ENCODE measurements at places on chromosomes 5 and 9.

GRCh38 chr5:168047043-168047668, 244.3 kb upstream of the WWC1 start:
- DNase-seq, result no peak

GRCh38 chr5:146884066-146884626, 5.6 kb upstream of the PPP2R2B start:
- DNase-seq, result no peak

- DNase-seq, result no peak
Observed at GRCh38 chr5:52985306-52985705, 3.8 kb upstream of the ITGA2 start.

GRCh38 chr5:31366941-31367340, 165.0 kb downstream of the DROSHA start:
- DNase-seq, result no peak

DNA sequence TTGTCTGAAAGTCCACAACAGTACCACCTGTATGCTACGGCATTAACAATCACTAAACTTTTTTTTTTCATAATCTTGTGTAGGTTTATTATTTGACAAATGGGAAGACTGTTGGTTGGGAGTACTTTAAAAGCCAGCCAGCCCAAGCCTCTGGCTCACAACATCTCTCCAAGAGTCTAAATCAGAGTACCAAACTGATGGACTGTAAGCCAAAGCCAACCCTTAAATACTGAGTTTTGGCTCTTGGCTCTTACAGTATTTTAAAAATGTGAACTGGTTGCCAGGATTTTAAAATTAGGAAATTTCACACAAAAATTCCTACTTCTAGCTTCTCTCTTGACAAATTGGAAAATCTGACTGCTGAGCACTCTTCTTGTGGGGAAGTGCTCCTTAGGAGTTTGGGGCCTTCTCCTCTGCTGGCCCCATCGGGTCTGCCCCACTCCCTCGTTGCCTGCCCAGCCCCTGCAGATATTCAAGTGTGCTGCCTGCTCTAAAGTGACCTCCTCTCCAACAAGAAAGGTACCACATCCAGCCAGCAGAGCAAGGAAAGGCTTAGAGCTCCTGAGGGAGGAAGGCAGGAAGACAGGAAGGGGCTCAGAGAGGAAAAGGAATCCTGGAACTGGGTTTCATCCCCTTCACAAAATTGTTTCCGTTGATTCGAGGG, 21.8 kb upstream of the TMOD1 start:
- DNase-seq, result no peak

- no peak for DNase-seq
Observed at GRCh38 chr5:113183694-113184093, 207.1 kb downstream of the DCP2 start.

DNA sequence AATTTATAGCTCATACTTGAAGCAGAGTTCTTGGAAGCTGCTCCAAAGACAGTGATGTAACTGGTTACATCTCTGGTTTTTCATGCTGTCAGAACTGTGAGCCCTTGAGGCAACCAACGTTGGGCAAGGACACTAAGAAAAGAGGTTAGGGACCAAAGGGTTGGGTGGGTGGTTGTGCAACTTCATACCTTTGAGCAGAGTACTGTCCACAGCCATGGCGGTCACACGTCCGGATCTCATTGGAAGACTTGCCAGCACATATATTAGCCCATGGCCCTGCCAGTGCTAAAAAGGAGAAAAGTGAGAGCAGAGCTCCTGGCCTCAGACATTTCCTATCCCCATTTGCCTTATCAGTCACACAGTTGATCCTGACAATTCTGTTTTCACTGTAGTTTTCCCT, 2.1 kb downstream of the LECT2 start:
- DNase-seq, result no peak

GRCh38 chr5:92492908-92493307, 1088.1 kb downstream of the NR2F1-AS1 start:
- DNase-seq, result no peak

- no peak for DNase-seq
Observed at GRCh38 chr9:99351647-99352046, 129.6 kb downstream of the SEC61B start.

DNA sequence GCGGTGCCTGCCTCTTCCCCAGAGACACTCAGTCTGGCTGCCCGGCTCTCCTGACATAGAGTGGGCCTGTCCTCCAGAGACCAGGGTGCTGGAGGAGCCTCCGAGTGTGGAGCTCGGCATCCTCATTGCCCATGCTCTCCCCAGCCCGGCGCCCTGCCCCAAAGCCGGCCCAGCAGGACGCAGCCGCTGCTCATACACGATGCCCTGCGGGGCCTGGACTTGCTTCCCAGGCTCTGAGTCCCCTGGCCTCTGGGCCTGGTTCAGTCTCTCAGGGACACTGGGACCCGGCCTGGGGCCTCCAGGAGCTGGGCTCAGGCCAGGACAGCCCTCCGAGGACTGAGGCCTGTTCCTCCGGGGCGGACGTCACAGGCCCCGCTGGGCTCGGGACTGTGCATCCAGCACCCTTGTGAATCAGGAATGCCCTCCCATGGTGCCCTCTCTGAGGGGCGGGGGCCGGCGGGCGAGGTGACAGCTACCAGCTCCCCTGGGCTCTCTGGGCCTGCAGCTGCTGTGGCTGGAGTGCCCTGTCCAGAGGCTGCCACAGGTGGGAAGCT, 23.2 kb downstream of the TPPP start:
- no peak for DNase-seq

GRCh38 chr9:96668868-96669534, 13.9 kb upstream of the PRXL2C start:
- DNase-seq, result no peak

- no peak for DNase-seq
Observed at GRCh38 chr5:83848941-83849340, 128.3 kb upstream of the HAPLN1 start.

GRCh38 chr5:59832577-59833301, 60.8 kb downstream of the PDE4D start:
- DNase-seq, result no peak

GRCh38 chr9:90023861-90024260, 419.0 kb downstream of the GADD45G start:
- DNase-seq, result no peak

DNA sequence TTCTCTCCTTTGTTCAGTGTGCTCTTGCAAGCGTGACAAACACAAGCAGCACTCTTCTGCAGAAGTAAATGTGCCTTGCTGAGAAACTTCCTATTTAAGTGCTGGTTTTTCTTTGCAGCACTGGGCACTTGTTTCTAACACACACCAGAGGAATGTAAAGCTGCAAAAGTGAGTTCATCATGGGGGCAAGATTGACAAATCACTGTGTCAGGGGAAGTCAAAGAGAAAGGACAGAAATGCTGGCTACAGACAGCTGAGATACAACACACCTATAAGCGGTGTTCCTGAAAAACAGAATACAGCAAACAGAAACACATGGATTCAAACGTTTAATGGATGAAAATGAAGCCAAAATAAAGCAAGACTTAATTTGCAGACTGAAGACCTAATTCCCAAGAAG, 19.6 kb downstream of the ROR2 start:
- DNase-seq, result no peak

DNA sequence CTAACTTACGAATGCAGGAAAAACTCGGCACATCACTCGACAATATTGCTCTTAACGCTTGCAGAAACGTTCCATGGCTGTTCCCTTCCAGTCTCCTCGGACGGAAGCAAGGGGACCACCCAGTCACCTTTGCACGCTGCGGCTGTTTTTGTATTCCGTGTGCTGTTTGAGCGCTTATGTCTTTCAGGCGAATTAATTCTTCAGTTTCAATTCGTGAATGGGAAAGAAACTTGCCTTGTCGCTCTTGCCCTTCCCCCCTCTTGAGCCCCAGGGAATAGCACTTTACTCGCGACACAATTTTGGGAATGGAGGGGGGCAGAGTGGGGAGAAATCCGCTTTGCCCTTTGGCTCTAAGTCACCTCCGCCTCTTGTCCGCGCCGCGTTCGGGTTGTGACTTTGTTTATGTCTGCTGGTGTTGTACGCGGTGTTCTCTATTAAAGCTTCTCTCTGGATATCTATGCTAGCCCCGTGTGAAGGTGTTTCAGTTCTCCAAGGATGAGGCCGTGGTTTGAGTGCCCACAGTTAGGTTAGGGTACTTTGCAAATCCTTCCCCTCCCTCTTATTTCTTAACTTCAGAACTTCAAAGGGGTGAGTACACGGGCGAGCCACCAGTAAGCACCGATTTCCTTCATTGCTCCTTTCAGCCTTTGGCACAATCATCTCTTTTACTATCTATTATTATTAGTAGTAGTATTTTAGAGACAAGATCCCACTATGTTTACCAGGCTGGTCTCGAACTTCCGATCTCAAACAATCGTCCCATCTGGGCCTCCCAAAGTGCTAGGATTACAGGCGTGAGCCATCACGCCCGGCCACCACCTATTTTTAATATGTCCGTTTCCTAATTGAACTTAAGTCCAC, 2.7 kb downstream of the FOXB2 start:
- DNase-seq, result no peak

DNA sequence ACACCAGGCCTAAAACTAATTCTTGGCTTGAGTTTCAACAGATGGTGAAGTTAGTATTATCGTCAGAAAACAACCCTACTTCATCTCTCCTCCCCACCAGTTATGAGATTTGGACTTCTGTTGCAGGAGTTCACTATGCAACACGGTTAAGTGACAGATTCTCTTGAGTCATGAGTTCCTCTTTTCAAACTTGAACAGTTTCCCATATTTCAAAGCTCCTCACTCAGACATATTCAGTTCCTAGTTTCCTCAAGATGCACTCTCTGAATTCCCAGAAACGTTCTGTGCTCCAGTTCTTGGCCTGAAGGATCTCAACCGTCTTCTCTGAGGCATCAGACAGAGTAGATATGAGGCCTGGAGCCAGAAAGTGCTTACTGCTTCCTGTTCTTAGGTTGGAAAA, 7.3 kb upstream of the PTGER4 start:
- DNase-seq, result no peak

- DNase-seq, result no peak
Observed at GRCh38 chr9:13548535-13548934, 269.0 kb upstream of the MPDZ start.

GRCh38 chr5:111183064-111183463, 41.1 kb upstream of the CAMK4 start:
- no peak for DNase-seq

GRCh38 chr5:135309391-135310327, 89.4 kb downstream of the MACROH2A1 start:
- DNase-seq, result no peak

- DNase-seq, result no peak
Observed at GRCh38 chr5:61402244-61402823, 70.3 kb downstream of the ZSWIM6 start.

GRCh38 chr5:139082813-139083498, 115.2 kb downstream of the SIL1 start:
- no peak for DNase-seq

- no peak for DNase-seq
Observed at GRCh38 chr9:107137495-107138202, 145.4 kb upstream of the RAD23B start.

DNA sequence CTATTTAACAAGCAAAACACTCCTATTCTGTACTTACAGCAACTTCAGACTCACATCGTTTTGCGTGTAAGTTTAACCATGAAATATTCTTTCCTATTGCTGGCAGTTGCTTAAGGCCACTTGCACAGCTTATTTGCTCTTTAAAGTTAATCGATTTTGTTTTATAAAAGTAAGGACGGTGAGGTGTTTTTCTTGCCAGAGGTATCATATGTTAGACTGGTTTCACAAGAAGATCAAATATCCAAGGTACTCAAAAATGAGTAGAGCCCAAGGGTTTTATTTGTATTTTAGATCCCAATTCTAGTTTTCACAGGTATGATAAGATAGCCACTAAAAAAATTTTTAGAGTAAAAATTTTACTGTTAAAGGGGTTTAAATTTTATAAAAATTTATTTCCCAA, 16.2 kb downstream of the CLINT1 start:
- DNase-seq, result no peak
